ENCODE measurements at places on chromosomes 12 and 14.

GRCh38 chr12:52867642-52868041 lies 18.8 kb upstream of the KRT78 start:
- peak; percentile 13 for DNase-seq

GRCh38 chr12:50059440-50060119 lies 2.2 kb downstream of the ASIC1 start:
- no peak for DNase-seq

GRCh38 chr14:24839617-24840203 lies 205.7 kb upstream of the GZMB start:
- DNase-seq: no peak

GRCh38 chr12:122732170-122732569 lies 1.5 kb upstream of the HCAR1 start:
- no peak for DNase-seq

- DNase-seq: no peak
These were observed 173.5 kb upstream of the KRR1 start for GRCh38 chr12:75684678-75685616.

GRCh38 chr14:92794961-92795360 lies 856 bp downstream of the GOLGA5 start:
- no peak for DNase-seq

DNA sequence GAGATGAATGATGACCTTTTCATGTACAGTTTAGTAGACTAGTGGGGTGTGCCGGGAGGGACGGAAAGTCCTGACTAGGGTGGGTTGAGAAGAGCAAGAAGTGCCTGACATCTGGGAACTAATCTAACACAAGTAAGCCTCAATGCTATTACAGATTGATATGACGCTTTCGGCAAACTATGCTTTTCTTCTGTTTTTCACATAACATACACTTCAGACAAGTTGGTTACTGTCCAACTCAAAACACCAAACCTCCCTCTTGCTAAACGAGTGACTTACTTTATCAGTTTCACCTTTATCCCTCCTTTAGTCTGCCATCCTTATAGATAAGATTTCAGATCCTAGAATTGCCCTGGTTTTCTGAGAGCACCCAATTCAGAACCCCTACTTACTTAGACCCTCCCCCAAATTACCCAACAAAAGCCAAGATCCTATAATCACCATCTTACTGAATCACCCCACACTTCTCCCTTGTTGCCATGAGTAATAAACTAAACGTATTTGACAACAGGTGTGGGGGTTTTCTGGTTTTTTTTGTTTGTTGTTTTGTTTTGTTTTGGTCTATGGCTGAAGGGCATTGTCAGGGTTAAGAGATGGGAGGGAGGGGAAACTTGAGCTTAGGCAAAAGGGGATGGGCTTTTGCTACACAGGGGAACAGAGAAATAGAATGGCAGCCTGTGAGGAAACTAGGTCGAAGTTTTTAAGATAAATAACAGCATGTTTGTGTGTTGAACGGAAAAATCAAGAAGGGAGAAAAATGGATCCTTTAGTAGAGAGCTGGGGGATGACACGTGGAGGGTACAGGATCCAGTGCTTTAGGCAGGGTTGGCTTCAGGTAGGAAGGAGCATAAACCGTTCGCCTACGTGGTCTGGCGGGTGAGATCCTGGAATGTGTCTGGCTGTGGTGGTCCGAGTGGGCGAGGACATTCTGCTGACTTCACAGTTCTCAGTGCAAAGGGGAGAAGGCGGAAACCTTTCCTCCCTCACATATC lies 6.1 kb upstream of the PSMA3 start:
- DNase-seq: no peak

GRCh38 chr12:121740847-121741246 lies 28.3 kb downstream of the TMEM120B start:
- DNase-seq: no peak

GRCh38 chr14:69318241-69318640 lies 58.3 kb downstream of the GALNT16 start:
- no peak for DNase-seq

DNA sequence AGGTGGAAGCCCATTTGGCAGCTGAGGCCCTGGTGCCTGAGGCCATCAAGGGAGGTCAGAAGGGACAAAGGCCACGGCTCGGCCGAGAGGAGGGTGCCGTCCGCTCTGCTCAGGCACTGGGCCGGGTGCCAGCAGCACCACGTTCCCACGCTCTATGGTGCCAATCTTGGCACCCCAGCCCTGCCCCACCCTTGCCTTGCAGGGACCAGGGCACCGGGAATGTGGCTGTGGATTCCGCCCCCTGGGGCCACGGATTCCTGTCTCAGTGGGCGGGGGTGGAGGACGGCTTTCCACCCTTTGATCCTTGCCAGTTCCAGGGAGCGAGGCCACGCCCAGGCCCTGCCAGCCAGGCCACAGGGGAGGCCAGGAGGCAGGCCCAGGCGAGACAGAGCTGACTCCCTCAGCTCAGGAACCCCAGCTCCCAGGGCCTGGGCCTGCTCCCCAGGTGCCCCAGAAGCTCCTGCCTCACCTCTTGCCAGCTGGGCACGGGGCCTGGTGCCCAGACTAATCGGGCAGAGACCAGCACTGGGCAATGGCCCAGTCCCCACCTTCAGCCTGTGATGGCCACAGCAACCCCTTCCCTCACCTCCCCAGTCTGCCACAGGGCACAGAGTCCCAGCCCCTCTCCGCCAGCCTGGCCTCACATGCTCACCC lies 26.4 kb upstream of the GPR132 start:
- DNase-seq: no peak

GRCh38 chr12:120537856-120538220 lies 3.7 kb downstream of the RNF10 start:
- no peak for DNase-seq

DNA sequence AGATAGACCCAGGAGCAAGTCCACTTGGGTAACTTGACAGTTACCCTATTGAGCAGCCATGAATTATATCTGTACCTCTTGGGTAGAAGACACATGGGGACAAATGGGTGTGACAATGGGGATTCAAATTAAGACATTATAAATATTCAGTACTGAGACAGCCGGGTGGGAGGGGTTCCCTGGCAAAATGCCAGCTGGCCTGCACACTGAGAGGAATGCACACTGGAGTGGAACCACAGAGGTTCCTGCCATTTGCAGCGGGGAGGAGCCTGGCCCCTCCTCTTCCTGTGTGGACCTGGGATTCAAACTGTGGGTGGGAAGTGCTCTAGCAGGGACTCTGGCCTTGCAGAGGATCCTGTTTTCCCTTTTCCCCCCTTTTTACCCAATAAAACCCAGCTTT lies 118.7 kb upstream of the CDKN3 start:
- no peak for DNase-seq

DNA sequence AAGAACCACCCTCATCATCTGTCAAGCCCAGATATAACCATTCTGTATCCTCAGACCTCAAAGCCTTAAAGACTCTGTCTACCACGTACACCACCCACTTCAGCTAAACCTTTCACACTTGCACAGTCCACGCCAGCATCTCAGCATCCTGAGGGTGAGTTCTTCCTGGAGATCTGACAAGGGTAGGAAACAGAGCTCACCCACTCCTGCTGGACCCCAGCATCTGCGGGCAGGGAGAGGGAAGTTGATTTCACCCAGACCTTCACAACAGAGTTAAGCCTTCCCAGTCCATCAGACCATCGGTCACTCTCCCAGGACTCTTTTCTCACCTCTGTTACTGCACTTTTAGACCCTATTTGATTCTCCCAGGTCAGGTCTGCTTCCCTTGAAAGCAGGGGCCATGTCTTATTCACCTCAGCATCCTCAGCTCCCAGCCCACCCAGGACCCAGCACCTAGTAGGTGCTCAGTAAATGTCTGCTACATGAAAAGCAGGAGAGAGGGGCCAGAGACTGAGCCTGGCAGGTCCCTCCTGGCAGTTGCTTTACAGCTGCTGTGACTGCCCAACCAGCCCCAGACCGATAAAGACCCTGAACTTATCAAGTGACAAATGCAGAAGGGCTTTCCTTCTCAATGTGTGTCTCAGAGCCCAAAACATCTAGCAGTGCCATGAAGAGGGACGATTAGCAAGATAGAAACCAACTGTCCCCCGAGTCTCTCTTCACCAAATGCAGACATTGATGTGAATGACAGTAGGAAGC lies 34.1 kb downstream of the ANO2 start:
- DNase-seq: no peak

DNA sequence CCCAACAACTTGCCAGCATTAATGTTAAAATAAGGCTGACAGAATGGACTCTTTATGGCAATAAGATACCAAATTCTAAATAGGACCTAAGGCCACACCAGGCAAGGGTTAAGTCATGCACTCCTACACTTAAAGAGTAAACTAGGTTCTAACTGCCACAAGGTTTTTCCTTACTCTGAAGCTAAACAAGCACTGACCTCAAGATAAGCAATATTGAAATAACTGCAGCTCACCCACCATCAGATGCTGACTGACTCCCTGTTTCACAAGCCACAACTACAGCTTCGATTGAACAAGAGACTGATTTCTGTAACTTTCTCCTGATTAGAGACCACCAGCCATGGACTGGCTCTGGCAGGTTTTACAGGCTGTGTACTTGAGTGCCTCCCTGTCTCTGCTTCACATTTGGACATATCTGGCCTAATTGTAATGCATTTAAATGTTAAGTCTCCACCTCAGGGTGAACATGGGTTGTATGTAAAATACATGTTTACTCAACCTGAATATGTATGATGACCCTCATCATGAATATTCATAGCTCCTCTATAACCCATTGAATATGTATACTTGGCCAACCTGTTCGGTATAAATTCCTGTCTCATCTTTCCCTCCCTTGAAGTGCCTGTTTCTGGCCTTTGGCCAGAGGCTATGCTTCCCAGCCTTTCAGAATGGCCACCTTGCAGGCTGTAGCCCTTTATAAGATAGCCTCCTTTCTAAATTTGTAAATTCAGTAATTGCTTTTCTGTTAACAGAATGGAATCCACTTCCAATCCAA lies 70.5 kb upstream of the DAAM1 start:
- DNase-seq: no peak

GRCh38 chr12:98645572-98646067 lies 530 bp downstream of the APAF1 start:
- DNase-seq: peak; percentile 1

DNA sequence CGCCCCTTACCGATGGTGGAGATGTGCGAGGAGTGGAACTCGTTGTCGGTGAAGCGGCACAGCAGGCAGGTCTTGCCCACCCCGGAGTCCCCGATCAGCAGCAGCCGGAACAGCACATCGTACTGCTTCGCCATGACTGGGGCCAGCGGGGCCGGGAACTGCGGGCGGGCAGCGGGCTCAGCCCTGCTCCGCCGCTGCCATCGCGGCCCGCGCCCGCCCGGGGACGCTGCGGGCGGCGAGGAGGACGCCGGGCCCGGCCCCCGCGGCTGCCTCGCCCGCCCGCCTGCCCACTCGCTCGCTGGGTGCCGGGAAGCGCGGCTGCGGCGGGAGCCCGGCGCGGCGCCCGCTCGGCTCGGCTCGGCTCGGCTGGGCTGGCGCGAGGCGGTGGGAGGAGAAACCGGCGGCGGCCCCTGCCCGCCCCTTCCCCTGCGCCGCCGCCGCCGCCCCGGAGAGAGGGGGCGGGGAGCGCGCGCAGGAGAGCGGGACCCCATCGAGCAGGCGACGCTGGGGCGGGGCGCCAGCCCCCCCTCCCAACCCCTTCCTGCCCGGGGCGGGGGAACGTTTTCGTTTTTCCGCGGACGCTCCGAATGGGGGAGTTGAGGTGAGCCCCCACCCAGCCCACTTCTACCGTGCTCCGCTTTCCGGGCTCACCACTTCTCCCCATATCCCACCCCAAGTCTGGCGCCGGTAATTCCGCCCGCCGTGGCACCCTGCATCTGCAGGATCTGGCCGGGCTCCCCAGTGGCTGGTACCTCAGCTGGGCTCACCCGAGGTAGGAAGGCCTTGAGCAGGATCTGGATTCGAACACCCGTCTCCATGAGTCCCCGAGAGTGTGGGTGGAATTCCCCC lies at the start of gene RAB15:
RAB15 (minus strand) TSS at position 394 of the 849 bp plus-strand sequence; CDS start at position 134, 260 bp downstream.
- DNase-seq: peak; percentile 17
